ENCODE measurements at places on chromosomes 4 and X.

GRCh38 chr4:37812713-37813112 lies 13.8 kb upstream of the PGM2 start:
- H3K27ac ChIP-seq = peak overlapping the region; percentile 27
- no peak for DNase-seq
- no peaks in the 10 kb centered on the region for H3K36me3 ChIP-seq

DNA sequence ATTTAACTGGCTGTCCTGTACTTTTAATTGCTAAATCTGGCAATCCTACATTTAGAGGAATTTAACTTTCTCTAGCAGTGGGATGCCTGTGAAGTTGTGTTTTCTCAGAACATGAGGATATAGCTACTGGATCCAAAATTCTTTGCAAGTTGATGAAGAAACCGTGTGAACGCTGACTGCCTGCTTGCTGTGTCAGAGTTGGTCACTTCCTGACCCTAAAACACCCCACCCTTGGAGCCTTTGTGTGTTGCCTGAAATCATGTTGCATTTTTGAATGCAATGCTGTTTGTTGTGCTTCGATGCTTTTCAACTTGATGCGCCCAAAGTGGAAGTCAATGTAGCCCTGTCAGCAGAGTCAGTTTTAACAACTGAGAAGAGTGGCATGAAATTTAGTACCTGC lies 211.2 kb downstream of the ANK2 start:
- DNase-seq = no peak
- no peaks in the 10 kb centered on the region for H3K27me3 ChIP-seq
- no peaks in the 10 kb centered on the region for H3K4me1 ChIP-seq
- H3K4me3 ChIP-seq = no peak overlapping the region
- H3K36me3 ChIP-seq = no peaks in the 10 kb centered on the region

GRCh38 chr4:76952656-76953582 lies 3.4 kb downstream of the SEPTIN11 start:
- H3K4me1 ChIP-seq = peaks cover 25% of the 10 kb centered on the region
- H3K36me3 ChIP-seq = peaks cover 6% of the 10 kb centered on the region
- H3K27ac ChIP-seq = no peak overlapping the region
- DNase-seq = no peak
- no peak overlapping the region for H3K4me3 ChIP-seq
- no peaks in the 10 kb centered on the region for H3K27me3 ChIP-seq

GRCh38 chr4:77714514-77714913 lies 104.7 kb downstream of the CNOT6L start:
- no peaks in the 10 kb centered on the region for H3K27me3 ChIP-seq
- H3K27ac ChIP-seq = no peak overlapping the region
- peaks cover 6% of the 10 kb centered on the region for H3K36me3 ChIP-seq
- no peak for DNase-seq

- H3K36me3 ChIP-seq = no peaks in the 10 kb centered on the region
- H3K4me3 ChIP-seq = no peak overlapping the region
- H3K27me3 ChIP-seq = peaks cover 12% of the 10 kb centered on the region
- no peaks in the 10 kb centered on the region for H3K4me1 ChIP-seq
- no peak for DNase-seq
Observed at GRCh38 chr4:108135549-108136209, 33.1 kb downstream of the LEF1 start.

- no peak for DNase-seq
- H3K4me1 ChIP-seq = no peaks in the 10 kb centered on the region
- H3K27ac ChIP-seq = no peak overlapping the region
- H3K4me3 ChIP-seq = no peak overlapping the region
Observed at GRCh38 chr4:152143806-152144205, 383.0 kb upstream of the GATB start.
